ENCODE measurements at places on chromosomes 3 and 15. TPM values are rescaled to one million over a fixed set of nuclear protein-coding genes. Genes with fewer than 3 reads are reported as not detected.

The TMEM207 gene
- total RNA-seq = not detected

The TF gene
- total RNA-seq = 0.43 TPM

The COLQ gene
- total RNA-seq = 3.9 TPM

The TRIM71 gene
- 0.02 TPM for total RNA-seq
